GM23248 (cell line): ENCODE measurements at places on chromosomes 4 and X. TPM values are rescaled to one million over a fixed set of nuclear protein-coding genes. Genes with fewer than 3 reads are reported as not detected.

Gene CACNA1F
- not detected in 2 replicates for polyA plus RNA-seq

Gene SLITRK2
- not detected in 2 replicates for polyA plus RNA-seq

GRCh38 chr4:81854406-81854805 is 382.7 kb upstream of the RASGEF1B start:
- no peak for DNase-seq

DNA sequence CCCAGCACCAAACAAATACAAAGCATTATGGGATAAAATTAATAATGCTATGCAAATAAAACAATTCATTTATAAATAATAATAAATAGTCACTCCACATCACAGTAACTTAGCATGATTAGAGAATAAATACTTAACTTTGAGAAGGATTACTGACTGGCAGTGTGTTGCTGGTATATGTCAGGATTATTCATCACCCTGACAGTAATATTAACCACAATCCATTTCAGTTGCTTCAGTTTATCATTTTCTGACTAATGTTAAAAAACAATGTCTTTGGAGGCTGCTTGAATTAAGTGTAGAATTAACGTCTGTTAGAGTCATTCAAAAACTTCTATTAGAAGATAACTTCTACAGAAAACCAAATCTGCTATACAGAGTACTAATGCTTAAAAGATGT is 124.1 kb upstream of the MAB21L2 start:
- no peak for DNase-seq

GRCh38 chrX:63664741-63665140 is 120.3 kb downstream of the ARHGEF9 start:
- peak; percentile 26 for DNase-seq
